ENCODE measurements at places on chromosomes 5 and 9. TPM values are rescaled to one million over a fixed set of nuclear protein-coding genes. Genes with fewer than 3 reads are reported as not detected.

FOXI1 gene
- total RNA-seq, result not detected

CCDC112 gene
- 5.3 TPM for total RNA-seq

WDR38 gene
- not detected for total RNA-seq

SAXO1 gene
- 0.48 TPM for total RNA-seq

ARID3C gene
- total RNA-seq, result 0.26 TPM

PLGRKT gene
- 25.9 TPM for total RNA-seq

FAM221B gene
- 1.1 TPM for total RNA-seq

RLN1 gene
- total RNA-seq, result 0.41 TPM

LCN9 gene
- total RNA-seq, result 2.0 TPM

DPH7 gene
- total RNA-seq, result 33.8 TPM

EPB41L4B gene
- total RNA-seq, result 29.1 TPM

DNA sequence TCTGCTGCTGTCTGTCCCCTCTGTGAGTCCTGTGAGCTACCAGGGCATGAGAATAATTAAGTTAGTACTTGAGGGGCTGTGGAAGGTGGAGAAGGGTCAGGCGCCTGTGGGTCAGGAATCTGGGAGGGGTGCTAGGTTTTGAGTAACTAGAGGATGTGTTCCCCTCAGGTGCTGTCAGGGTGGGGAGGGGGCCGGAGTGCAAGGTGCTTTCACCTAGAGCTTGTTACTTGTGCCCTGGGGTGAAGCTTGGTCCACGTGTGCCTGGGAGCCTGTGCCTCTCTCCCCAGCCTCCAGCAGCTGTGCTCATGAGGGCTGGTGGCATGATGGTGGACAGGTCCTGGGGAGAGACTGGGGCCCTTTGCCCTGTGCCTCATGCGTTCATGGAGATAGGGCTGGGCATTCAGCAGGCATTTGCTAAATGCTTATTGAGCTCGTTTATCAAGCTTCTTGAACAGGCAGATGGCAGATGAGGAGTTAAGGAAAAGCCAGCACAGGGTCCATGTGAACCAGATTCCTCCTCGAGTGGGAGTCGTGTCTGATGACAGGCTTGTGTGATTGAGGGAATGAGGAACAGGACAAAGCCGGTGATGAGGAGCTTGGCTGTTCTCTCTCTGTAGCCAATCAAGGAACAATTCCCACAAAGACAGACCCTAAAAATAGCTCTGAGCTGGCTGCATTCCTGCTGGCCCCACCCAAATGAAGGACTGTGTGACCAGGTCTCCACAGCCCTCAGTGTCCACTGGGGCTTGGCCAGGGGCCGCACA, 40.9 kb downstream of the CACNA1B start:
- H3K4me1 ChIP-seq, result no peaks in the 10 kb centered on the region
- H3K27ac ChIP-seq, result no peak overlapping the region
- H3K4me3 ChIP-seq, result no peak overlapping the region

GRCh38 chr5:131210151-131210510, 39.4 kb downstream of the LYRM7 start:
- DNase-seq, result no peak
- no peak overlapping the region for H3K4me3 ChIP-seq
- H3K27ac ChIP-seq, result no peak overlapping the region
- no peaks in the 10 kb centered on the region for H3K36me3 ChIP-seq
- H3K27me3 ChIP-seq, result no peaks in the 10 kb centered on the region

- peaks cover 25% of the 10 kb centered on the region for H3K4me1 ChIP-seq
- peak overlapping the region; percentile 2 for H3K27ac ChIP-seq
- no peaks in the 10 kb centered on the region for H3K27me3 ChIP-seq
Measured at GRCh38 chr5:177478711-177479646, 5.5 kb upstream of the DBN1 start.

DNA sequence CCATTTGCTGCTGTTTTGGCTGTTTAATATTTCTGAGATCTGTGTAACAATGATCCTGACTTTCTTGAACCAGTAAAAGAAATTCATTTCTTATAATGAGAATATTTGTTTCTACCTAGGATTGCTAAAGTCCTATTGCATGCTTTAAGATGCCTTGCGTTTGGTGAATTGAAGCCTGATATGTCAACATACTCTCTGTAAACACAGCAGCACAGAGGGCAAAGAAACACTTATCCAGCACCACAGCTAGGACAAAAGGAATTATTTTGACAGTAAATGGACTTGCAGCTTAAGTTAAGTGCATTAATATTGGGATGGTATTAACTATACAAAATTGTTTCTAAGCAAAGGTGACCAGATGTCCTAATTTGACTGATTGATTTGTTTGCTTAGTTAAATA, 2031.2 kb upstream of the CDH6 start:
- H3K36me3 ChIP-seq, result no peaks in the 10 kb centered on the region
- no peak overlapping the region for H3K4me3 ChIP-seq
- no peak for DNase-seq

DNA sequence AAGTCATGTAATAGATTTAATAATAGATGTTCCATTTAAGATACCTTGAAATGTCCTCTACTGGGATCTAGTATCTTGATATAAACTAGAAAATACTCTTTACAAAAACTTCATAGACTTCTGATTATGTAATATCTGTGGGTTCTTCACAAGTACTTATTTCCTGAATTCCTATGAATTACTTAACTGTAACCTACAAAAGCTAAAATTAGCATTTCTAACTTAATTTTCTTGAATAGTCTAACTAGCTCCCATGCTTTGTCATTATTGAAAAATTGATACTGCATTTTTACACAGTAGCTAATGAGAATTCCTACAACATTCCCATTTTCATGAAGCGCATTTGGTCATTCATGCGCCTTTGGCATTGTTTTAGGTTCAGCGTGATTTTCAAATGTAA, 1828.2 kb downstream of the MAT2B start:
- no peak for DNase-seq
- no peak overlapping the region for H3K4me3 ChIP-seq
- no peaks in the 10 kb centered on the region for H3K36me3 ChIP-seq
- no peak overlapping the region for H3K27ac ChIP-seq
- no peaks in the 10 kb centered on the region for H3K4me1 ChIP-seq

DNA sequence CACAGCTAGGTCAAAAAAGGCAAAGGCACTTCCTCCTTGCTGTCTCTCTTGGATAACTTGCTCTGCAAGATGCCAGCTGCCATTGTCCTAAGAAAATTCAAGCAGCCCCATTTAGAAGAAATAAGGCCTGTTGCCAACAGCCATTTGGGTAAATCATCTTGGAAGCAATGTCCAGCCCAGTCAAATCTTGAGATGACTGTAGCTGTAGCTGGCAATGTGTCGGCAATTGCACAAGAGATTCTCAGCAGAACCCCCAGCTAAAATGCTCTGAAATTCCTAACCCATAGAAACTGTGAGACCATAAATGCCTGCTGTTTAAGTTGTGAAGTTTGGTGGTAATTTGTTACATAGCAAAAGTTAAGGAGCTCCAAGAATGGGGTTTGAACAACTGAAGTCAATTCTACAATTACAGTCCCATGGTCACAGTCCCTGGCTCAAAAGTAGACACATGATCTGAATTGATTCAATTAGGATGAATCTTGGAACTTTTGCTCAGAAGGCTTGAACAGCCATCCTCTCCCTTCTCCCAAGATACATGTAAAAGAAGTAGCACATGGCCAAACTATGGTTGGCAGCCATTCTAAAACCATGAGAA, 151.1 kb downstream of the MPDZ start:
- peaks cover 43% of the 10 kb centered on the region for H3K36me3 ChIP-seq
- H3K4me3 ChIP-seq, result peak overlapping the region; percentile 36
- peaks cover 7% of the 10 kb centered on the region for H3K4me1 ChIP-seq
- H3K27ac ChIP-seq, result peak overlapping the region; percentile 83

DNA sequence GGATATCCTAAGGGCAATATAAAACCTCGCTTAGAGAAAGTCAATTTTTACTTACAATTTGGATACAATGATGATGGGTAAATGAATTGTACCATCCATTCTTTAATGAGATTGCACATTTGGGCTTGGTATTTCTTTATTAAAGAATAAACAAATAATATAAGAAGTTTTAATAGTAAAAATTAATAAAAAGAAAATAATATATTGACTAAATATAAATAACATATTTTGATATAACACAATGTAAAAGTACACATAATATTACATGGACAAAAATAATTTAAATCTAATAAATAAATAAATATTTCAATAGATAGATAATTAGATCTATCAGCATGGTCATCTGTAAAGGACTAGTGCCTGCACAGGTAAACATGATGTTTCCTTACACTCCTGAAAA, 944 bp downstream of the IFNA21 start:
- H3K4me1 ChIP-seq, result no peaks in the 10 kb centered on the region
- no peaks in the 10 kb centered on the region for H3K36me3 ChIP-seq
- DNase-seq, result no peak

DNA sequence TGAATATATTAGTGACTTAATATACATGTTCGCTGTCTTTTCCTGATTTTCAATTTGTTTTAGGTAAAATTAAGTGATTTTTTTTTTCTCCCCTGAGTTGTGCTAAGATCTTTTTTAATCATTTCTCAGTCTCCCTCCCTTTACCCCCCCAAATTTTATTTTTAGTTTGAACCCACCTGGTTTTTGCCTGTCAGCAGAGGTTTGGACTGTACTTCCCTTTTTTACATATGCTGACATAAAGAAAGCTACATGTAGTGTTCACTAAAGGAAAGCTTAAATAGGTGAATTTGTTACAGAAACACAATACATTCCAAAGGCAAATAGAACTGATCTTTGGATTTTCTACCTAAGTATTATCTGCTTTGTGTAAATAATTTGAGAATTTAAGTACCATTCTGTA, 82.2 kb downstream of the IPO11 start:
- H3K27ac ChIP-seq, result no peak overlapping the region
- no peaks in the 10 kb centered on the region for H3K4me1 ChIP-seq
- no peaks in the 10 kb centered on the region for H3K27me3 ChIP-seq
- DNase-seq, result no peak
- H3K36me3 ChIP-seq, result peaks cover 20% of the 10 kb centered on the region
- no peak overlapping the region for H3K4me3 ChIP-seq

DNA sequence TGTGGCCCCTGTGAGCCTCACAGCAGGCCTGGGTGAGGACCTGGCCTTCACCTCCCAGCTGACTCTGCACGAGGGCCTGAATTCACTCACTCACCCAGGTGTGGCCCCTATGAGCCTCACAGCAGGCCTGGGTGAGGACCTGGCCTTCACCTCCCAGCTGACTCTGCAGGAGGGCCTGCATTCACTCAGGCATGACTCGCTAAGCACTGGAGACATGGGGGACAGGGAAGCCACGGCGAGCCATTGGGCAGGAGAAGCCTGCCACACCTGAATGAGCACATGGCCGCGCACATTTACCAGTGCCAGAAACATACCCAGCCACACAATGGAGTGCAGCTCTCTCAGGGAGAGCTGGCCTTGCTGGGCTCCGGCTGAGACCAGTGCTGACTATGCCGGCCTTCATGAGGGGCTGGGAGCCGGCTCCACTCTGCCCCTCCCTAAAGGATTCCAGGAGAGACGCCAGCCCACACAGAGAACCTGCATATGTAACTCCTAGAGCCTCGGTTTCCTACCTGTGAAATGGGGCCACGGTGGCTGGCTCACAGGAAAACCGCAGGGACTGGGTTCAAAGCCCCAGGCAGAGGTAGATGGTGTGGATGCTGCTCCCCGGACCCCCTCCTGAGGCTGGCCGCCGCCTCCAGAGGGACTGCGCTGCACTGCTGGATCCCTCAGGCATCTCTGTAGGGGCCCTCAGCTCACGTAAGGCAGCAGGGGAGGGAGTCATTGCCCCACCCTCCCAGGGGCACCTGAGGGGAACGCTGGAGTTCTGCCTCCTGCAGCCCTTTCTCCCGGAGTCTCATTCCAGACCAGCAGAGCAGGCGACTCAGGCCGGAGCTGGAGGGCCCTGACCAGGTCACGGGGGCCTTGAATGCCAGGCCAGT, 7.2 kb downstream of the ADAMTS2 start:
- peaks cover 6% of the 10 kb centered on the region for H3K4me1 ChIP-seq
- DNase-seq, result no peak
- no peaks in the 10 kb centered on the region for H3K36me3 ChIP-seq

- H3K4me1 ChIP-seq, result peaks cover 6% of the 10 kb centered on the region
- H3K4me3 ChIP-seq, result no peak overlapping the region
- H3K27ac ChIP-seq, result no peak overlapping the region
- H3K36me3 ChIP-seq, result no peaks in the 10 kb centered on the region
- no peak for DNase-seq
- H3K27me3 ChIP-seq, result no peaks in the 10 kb centered on the region
Measured at GRCh38 chr5:58148254-58148775, 311.6 kb downstream of the PLK2 start.

GRCh38 chr5:95899006-95899405, 62.6 kb downstream of the ELL2 start:
- H3K27me3 ChIP-seq, result no peaks in the 10 kb centered on the region
- DNase-seq, result no peak
- no peak overlapping the region for H3K4me3 ChIP-seq

DNA sequence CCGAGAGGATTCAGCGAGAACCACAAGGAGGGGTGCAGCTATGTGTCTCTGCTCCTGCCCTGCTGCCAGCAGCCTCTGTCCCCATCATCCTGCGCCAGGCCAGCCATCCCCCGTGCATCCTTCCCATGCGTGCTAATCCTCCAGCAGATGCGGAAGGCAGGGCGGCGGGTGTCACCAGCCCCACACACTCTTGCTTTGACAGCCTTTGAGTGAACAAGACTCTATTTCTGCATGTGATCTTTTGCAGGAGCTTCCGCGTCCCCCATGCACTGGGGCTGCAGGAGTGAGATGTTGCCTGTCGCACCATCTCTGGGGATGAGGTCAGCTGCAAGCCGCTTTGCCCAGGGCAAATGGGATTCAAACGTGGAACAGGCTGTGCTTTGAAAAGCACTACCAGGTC, 58.0 kb upstream of the OLFM1 start:
- peaks cover 17% of the 10 kb centered on the region for H3K27me3 ChIP-seq
- H3K4me1 ChIP-seq, result no peaks in the 10 kb centered on the region
- H3K27ac ChIP-seq, result no peak overlapping the region
- no peak overlapping the region for H3K4me3 ChIP-seq

DNA sequence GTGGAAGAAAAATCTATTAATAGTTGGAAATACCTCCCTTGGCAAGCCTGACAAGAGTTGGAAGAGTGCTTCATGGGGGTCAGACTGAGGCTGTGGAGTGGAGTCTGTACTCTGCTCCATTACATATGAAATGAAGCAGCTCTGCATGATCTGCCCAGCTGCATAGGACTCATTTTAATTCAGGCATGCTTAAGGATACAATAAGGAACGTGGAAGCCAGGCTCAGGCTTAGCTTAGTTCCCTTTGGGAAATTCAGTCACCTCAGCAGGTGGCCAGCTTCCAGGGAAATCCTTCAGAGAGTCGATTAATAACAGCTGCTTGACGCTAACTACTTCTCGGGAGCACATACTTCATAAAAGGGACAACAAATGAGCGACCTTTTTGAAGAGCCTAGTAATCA, 1672.9 kb upstream of the WWC1 start:
- no peak overlapping the region for H3K4me3 ChIP-seq
- H3K27ac ChIP-seq, result no peak overlapping the region
- H3K4me1 ChIP-seq, result no peaks in the 10 kb centered on the region
- no peak for DNase-seq
- peaks cover 6% of the 10 kb centered on the region for H3K36me3 ChIP-seq

All from type B pancreatic cell (in vitro differentiated cells).